NCI-H345 (cell line): ENCODE measurements at places on chromosomes 2 and 18.
A peak's percentile ranks its signal among the peaks of the same experiment; 100 is the strongest.

- no peak for DNase-seq
Measured at GRCh38 chr2:36445185-36445866, 89.7 kb downstream of the CRIM1 start.

DNA sequence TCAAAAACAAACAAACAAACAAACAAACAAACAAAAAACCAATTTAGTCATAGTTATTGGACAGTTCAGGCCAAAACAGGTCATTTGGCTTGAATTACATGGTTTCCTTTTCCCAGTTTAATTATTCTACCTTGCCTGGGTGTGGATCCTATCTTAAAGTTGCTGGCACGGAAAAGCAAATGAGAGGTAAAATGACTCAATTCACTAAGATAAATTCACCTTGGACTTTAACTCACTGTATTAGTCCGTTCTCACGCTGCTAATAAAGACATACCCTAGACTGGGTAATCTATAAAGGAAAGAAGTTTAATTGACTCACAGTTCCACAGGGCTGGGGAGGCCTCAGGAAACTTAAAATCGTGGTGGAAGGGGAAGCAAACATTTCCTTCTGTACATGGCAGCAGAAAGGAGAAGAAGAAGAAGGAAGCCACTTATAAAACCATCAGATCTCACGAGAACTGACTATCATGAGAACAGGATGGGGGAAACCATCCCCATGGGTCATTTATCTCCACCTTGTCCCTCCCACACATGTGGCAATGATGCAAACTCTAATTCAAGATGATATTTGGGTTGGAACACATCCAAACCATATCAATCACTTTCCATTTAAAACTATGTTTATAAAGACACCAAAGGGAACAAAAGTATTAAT, 22.5 kb upstream of the TRAPPC8 start:
- no peak for DNase-seq

GRCh38 chr2:71689968-71690834, 236.8 kb downstream of the DYSF start:
- no peak for DNase-seq

GRCh38 chr18:5746844-5747243, 148.5 kb downstream of the TMEM200C start:
- peak; percentile 85 for DNase-seq

- no peak for DNase-seq
Measured at GRCh38 chr2:6650311-6650710, 215.4 kb downstream of the CMPK2 start.
